NCI-H2107 (cell line): ENCODE measurements at places on chromosomes 5 and 9.

DNA sequence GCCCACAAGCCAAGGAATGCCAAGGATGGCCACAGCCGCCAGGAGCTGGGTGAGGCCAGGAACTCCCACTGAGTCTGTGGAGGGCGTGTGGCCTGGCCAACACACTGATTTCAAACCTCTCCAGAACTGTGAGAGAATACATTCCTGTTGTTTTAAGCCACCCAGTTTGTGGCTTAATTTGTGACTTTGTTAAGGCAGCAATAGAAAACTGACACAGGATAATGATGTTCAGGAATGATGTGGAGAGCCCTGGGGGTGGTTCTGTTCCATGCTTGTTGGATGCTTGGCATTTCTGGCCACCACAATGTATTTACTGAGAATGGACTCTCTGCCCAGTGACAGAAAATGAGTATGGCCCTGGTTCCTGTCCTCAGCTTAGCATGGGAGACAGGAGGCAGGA, 82.8 kb downstream of the DAP start:
- DNase-seq: no peak

- no peak for DNase-seq
Observed at GRCh38 chr9:112933696-112934095, 43.0 kb upstream of the SLC46A2 start.

DNA sequence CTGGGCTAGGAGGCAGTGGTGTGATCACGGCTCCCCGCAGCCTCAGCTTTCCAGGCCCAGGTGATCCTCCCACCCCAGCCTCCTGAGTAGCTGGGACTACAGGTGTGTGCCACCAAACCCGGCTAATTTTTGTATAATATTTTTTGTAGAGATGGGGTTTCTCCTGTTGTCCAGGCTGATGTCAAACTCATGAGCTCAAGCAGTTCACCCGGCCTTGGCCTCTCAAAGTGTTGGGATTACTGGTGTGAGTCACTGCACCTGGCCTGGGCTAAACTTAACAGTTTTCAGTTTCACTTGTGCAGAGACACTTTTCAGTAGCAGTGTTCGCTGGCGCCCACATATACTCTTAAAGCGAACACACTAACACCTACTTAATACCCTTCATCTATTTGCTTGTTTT, 205.6 kb upstream of the ZNF608 start:
- DNase-seq: no peak

- no peak for DNase-seq
Observed at GRCh38 chr5:171766875-171767274, 18.7 kb upstream of the SMIM23 start.

GRCh38 chr9:122367774-122368460, 2.9 kb upstream of the PTGS1 start:
- DNase-seq: no peak

DNA sequence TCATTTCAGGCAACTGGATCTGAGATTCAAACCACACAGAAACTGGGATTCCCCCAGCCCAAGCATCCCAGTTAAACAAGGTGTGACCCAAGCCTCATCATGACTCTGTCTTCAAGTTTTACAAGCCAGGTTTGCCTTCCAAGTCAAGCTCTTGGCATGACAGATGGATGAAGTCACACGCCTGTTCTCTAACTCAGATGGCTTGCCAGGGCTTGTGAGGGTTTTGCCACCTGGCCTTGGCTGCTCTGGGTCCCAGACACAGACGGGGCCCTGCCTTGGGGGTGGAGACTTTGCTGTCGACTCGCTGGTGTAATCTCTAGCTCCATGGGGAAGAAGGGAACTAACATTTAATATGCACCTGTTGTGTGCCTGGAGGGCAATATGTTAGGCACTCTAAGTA, 95.8 kb upstream of the RARS1 start:
- DNase-seq: no peak

DNA sequence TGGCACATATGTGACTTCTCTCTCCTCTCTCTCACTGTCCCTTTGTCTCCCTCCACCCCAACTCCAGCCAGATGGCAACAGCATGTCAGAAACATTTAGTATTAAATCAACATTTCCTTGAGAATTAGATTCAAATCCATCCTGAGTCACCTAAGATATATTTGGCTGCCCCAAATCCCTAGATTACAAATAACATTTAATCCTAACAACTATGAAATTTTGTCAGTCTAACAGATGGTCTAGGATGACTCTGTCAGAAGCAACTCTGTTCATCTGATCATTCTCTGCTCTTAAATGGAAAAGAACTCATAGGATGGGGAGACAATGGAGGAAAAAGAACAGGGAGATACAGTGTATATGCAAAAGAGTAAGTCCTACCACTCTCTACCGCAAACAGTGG, 201.2 kb downstream of the TSSK1B start:
- no peak for DNase-seq

DNA sequence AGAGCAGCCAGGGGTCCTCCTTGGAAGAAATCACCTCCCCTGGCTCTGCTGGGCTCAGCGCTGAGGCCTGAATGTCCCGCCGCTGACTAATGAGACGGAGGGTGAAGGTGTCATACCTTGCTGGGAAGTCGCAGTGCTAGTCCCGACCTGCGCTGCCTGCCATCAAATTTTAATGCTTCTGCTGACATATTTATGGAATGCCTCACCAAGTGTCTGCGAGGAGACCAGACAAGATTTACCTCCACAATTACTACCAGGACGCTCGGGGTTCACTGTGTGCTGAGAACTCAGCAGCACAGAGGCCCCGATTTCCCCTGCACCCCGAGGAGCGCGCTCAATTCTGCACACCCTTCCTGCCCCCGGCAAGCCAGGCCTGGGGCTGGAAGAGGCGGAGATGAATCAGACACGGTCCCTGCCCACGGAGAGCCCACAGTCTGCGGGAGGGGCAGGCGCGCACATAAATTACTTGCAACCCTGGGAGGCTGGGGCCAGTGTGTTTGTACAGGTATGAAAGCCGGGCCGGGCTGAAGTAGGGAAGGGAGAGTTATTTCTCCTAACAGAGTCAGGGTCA, 175.2 kb downstream of the PAX5 start:
- no peak for DNase-seq

GRCh38 chr9:110923601-110924000, 114.7 kb downstream of the LPAR1 start:
- DNase-seq: no peak

DNA sequence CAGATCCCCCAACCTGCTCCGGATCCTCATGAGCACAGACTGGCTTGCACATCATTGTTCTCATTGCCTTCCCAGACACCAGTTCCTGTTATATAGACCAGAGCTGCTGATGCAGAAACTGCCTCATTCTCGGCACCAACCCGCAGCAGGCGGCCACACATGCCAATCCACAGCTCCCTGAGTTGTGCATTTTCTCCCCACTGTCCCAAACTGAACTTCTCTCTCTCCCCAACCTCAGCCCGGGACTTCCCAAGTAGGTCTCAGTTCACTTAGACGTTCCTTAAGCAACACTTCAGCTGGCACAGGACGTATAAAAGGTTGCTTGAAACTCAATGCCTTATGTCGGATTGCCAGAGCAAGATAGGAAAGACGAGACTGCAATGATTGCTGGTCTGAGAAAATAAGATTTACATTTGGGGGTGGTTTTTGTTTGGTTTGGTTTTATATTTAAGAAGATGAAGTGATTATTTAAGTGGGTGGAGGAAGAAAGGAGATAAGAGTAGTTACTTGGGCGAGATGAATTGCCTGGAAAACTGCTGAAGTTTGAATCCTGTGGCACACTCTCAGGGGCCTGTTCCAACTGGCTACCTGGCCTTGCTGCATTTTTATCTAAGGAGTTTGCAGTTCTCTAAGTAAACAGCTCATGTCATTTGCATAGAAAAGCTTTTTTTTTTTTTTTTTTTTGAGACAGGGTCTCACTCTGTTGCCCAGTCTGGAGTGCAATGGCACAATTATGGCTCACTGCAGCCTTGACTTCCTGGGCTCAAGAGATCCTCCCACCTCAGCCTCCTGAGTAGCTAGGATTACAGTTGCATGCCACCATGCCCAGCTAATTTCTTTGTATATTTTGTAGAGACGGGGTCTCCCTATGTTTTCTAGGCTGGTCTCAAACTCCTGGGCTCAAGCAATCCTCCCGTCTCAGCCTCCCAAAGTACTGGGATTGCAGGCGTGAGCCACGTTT, 155.4 kb downstream of the GOLPH3 start:
- no peak for DNase-seq

GRCh38 chr9:92173318-92173717, 58.1 kb upstream of the SPTLC1 start:
- DNase-seq: no peak

- no peak for DNase-seq
Observed at GRCh38 chr5:9425710-9426109, 120.2 kb downstream of the SEMA5A start.
